ENCODE measurements at places on chromosomes 3 and 15.

DNA sequence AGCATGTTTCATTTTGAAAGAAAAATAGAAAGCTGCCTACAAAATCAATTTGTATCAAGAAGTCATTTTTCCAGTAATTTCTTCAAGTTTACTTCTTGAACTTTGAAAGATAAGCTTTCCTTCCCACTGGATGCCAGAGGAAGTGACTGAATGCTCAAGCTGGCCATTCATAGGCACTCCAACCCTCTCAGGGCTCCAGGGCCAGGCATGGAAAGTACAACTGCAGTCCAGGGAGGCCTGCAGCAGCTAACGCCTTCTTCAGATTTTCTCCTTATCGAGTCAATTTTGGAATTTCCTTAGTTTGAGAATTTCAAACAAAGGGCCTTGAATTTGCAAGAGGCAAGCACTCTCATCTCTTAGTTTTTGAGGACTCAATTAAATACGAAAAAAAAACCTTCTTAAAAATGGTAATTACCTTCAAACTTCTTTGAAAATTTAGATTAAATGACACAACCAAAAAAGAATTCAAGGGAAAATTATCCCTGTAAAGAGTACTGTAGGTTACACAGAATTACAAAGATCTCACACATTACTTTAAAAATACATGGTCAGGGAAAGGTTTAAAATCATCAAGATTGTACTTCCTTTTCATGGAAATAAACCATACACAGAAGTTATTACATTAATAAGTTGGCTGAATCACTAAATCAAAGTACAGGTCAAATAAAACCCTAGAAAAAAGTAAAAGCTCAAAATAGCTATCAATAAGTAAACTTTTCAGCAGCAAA lies 2.5 kb downstream of the UBP1 start:
- DNase-seq = no peak

GRCh38 chr3:17135696-17136095 lies 250.9 kb downstream of the PLCL2 start:
- no peak for DNase-seq

GRCh38 chr15:78638658-78639314 lies 2.2 kb downstream of the CHRNB4 start:
- peak; percentile 74 for DNase-seq

DNA sequence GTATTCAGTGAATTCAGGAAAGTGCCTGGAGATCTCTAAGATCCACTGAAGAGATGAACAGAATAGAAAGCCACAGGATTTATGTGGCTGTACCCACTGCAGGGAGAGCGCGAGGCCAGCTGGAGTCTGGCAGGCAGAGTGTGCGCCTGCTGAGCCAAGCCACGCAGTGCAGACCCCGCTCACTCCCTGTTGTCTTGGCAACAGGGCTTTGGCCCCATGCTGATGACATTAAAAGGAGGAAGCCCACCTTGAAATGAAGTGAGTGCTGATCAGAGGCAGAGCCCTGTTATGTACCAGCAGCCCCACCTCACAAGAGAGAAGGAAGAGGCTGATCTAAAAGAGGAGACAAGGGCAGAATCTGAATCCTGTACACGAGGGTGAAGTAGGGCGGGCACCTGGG lies 36.7 kb downstream of the PXYLP1 start:
- no peak for DNase-seq

- no peak for DNase-seq
Measured at GRCh38 chr15:43518197-43518761, 871 bp downstream of the MAP1A start.

DNA sequence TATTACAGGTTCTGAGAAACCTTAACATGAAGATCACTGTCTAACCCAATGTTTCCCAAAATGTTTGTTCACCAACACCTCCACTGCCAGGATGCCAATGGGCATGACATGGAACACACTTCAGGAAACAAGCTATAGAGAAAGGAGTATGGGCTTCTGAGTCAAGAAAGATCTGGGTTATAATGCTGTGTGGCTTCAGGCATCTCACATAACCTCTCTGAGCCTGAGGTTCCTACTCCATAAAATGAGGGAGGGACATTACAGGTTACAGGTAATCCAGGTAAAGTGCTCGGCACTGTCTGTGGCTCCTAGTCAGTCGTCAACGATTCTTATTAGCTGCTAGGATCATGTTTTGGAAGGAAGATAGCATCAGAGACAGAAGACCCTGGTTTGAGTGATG lies 126.4 kb upstream of the SMAD3 start:
- DNase-seq = no peak

DNA sequence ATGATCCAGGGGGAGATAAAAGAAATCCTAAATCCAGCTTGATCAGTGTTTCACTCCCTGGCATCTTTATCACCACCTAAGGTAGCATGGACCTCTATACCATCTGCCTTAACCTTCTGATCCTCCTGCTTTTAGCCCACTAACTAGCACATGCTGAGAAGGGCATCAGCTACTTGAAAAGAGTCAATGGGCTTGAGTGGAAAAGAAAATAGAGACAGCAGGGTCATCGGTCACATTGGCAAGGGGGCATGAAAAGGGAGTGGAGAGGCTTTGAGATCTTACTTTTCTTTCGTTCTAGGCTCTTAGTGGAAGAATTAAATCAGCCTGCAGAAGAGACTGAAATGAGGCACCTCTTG lies 239 bp upstream of the ZFYVE19 start:
- DNase-seq = no peak

DNA sequence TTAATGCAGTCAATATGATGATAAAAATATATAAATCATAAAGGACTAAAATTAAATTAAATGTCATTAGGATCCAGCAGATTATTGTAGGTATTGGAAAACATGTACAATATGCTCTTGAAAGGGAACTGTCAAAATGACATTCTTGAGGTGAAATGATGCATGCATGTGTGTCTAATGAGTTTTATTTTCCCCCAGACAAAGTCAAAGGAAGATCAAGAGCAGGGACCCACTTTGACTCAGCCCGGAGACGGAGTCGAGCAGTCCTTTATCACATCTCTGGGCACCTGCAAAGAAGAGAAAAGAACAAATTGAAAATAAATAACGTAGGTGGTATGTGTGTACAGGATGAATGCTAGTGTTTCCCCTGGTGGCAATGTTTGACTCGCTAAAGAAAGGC lies 194.1 kb downstream of the KCNH8 start:
- no peak for DNase-seq

GRCh38 chr15:36373550-36373949 lies 205.9 kb upstream of the CDIN1 start:
- DNase-seq = no peak

DNA sequence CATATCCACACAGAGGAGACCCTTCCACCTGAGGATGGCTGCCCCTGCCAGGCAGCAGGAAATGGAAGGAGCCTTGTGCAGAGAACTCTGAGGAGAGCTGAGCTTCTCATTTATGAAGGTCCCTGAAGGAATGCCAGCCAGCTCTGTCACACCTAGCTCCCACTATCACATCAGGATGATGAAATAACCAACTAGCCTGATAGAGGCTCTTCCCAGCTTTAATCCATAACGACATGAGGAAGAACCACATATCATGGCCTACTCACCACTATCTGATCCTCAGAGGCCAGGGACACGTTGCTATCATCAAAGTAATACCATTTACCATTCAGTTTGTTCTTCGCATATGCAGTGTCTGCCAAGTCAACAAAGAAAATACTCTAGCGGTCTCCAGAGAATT lies 1.5 kb upstream of the C3orf62 start:
- DNase-seq = no peak

DNA sequence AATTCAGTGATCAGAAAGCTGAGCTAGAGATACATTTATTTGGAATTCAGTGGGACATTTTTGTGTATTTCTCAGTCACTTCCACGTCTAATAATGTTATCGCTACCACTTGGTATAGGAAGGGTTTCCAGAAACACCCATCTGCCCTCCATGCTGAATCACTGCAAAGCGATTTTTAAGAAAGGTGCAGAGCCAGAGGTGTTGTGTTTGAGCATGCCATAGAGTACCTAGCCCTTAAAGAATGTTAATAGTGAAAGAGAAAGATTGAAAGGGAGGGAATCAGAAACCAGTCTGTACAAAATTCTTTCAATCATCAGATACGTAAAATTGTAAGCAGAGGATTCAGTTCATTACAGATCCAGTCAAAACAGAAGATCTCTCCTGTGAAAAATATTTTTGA lies 80.1 kb upstream of the ARL6 start:
- DNase-seq = no peak

GRCh38 chr3:55801676-55802075 lies 314.6 kb upstream of the WNT5A start:
- no peak for DNase-seq

DNA sequence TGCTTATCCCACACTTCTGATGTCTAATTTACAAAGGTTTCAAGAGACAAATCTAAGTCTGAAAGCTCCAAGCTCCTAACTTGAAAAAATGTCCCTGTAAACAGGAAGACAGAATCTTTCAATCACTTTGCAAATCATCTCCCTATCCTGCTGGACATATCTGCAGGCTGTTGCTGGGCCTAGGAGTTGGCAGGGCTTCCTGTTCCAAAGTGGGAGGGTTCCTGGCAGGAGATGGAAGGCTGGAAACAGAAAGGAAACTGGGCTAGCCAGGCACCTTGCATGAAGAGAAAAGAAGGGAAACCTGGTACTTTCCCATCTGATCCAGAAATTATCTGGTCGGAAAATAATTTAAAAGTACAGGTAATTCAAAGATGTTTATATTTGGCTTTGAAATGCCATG lies 227.3 kb upstream of the IL12A start:
- DNase-seq = no peak

DNA sequence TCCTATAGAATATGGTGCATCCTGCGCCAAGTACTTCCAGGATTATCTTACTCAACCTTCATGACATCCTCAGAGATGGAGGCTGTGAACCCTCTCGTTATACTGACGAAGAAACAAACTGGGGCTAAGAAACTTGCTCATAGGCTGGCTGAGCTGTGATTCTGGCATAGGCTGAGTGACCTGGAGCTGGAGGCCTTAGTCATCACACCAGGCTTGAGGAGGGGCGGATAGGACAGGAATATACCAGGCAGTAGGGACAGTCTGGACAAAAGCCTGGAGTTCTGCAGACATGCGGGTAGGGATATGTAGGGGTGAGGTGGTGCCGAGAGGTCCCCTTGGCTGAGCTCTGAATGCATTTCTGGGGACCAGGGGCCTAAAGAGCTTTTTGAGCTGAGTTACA lies 18.1 kb downstream of the HEMK1 start:
- DNase-seq = peak; percentile 34

- no peak for DNase-seq
Measured at GRCh38 chr3:38541806-38542205, 45.7 kb downstream of the EXOG start.

DNA sequence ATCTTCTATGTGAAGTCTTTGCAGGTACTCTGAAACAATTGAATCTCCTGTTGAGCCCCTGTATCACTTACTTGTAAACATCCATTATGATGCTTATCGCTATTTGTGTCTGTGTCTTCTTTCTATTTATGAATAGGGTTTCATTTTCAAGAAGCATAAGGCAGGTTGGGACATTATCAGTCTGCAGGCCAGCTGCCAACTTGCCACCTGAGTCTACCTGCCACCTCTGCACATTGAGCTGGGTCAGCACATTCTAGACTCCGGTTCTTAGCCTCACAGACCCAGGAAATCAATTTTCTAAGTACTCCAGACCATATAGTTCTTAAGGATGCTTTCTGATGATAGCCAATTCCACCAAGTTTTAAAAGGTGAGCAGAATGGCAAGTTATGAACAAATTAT lies 105.7 kb upstream of the MCTP2 start:
- DNase-seq = no peak

DNA sequence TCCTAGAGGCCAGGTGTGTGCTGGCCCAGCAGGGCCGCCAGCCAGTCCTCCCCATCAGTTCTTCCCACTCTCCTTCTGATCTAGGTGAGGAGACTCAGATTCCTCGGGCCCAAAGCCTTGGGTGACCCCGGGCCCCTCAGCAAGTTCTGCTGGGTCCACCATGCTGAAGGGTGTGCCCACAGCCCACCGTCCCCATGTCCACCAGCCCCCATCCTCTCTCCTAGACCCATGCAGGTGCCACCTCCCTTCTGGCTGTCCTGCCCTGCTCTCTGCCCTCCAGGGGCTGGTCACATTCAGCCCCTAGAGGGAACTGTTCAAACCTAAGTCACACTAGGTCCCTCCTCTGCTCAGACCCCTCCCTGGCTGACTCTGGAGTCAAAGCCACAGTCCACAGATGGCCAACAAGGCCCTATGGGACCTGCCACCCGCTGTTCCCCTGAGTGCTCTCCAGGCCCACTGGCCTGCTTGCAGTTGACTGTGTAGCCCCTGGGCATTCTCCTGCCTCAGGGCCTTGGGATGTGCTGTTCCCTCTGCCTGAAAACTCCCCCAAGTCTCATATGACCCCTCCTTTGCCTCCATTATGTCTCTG lies 878 bp upstream of the TLR9 start:
- no peak for DNase-seq

DNA sequence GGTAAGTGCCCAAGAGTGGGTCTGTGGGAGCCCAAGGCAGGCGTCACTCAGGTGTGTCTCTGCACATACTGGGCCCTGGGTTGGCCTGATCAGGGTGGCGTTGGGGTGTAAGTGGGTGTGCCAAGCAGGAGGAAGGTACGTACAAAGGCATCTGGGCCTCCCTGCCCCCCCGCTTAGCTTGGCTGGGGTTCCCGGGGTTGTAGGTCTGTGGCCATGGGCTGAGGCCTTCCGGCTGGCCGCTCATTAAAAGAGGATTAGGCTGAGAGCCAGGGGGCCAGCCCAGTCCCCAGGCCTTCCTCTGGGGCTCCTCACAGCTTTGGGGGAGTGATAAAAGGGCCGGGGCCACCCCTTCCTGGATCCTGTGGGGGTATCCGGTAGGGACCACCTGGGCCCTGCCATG lies 13.3 kb downstream of the SEMA3F start:
- no peak for DNase-seq

DNA sequence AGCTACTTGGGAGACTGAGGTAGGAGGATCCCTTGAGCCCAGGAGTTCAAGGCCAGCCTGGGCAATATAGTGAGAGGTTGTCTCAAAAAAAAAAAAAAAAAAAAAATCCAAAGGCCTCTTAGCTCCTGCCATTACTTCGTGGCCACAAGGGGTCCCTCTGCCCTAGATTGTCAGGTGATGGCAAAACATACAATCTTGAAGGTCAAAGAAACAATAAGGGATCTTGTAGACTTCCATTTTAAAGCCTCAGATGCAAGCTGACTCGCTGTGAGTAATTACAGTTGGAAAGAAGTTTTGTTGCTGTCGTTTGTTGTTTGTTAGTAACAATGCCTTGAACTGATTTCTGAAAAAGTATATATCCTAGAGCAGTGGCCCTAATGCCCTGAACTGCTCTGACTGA lies 55.9 kb upstream of the PLCL2 start:
- peak; percentile 62 for DNase-seq

All from activated CD4-positive, alpha-beta T cell treated with anti-CD3 and anti-CD28 coated beads for 48 hours (primary cell).